HS-27A (cell line): ENCODE measurements at places on chromosomes 4 and X.

GRCh38 chr4:187064033-187064432, 340.4 kb upstream of the FAT1 start:
- no peak for DNase-seq

GRCh38 chr4:135824759-135825296, 1623.2 kb upstream of the PABPC4L start:
- DNase-seq, result no peak

DNA sequence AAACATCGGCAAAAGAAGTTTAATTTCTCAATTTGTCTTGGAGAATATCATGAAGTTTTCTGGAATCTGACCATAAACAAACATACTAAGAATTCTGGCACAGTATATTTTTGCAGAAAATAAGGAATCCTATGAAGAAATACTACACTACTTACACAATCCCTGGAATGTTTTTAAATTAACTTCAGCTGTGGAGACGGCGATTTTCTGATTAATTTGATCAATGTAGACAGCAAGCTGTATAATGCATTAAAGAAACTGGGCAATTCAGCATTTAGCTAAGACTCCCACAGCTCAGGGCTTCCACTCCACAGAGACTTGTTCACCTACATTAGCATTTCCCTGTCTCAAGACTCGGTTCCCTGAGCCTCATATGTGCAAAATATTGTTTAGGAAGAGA, 12.2 kb downstream of the EGFL6 start:
- no peak for DNase-seq

DNA sequence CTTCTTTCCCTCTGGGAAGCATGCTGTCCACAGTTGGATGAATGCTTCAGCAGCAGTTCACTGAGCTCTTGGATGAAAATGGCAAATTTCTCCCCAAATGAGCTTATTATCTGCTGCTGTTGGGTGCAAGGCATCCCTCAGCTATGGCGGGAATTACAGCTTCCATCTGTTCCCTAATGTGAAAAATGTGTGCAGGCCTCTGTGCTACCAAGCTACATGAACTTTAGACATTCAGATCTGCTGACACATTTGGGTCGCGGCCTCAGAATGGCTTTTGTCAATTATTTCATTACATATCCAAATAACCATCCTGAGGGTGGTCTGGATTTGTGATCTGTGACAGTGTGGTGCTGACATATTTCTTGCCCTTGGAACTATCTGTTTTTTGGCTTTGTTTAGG, 119.5 kb upstream of the SCML1 start:
- DNase-seq, result no peak

DNA sequence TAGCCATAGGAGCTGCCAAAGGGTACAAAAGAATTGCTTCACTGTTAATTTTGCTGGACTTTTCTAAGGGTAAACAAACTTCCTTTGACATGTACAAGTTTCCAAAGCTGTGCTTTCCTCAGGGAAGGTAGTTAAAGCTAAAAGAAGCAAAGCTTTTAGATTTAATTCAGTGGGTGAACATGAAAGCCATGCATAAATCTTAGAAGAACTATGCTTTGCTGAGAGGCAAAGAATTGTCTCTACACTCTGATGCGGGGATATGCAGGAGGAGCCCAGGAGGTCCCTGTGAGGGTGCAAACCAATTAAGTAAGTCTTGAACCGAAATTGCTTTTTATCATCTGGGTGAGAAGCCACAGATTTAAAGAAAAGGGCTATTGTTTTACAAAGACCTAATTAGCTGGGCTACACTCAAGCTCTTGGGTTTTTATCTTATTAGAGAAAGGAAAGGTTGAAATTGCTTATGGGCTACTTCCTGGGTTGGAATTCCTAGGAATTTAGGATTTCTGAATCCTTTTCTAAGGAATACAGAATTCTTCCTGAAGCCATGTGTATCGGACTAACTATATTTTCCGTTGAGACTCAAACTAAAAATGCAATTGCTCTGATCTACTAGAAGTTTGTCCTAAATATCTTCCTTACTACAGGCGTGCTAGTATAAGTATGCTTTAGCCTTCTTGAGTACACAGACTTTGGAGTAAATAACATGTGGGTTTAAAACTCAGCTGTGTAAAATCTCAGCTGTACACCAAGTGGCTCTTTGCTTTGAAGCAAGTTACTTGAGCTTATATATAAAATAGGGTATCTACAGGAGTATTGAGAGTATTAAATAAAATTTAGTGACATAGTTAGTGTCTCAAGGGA, 188.4 kb upstream of the ANK2 start:
- no peak for DNase-seq

DNA sequence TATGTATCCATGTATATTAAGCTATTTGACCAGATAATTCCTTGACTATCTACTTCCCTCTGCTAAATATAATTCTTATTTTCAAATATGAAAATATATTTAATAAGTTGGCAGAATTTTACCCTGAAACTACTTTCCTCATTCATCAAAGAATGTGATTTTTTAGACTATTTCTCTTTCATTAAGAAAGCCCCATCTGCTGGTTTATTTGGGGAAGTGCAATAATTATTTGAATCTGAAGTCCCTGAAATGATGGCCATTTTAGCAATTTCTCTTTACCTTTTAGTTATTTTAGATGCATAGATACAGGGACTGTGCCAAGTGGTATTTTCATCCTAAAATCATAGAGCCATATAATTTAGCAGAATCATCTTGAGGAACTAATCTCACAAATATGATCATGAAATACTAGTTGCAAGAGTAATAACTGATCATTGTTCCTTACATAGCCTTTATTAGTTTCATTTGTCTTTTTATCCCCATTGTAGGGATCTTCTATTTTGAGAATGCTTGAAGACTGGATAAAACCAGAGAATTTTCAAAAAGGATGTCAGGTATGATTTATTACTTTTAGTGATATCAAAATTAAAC, 39.0 kb downstream of the ENPEP start:
- no peak for DNase-seq

DNA sequence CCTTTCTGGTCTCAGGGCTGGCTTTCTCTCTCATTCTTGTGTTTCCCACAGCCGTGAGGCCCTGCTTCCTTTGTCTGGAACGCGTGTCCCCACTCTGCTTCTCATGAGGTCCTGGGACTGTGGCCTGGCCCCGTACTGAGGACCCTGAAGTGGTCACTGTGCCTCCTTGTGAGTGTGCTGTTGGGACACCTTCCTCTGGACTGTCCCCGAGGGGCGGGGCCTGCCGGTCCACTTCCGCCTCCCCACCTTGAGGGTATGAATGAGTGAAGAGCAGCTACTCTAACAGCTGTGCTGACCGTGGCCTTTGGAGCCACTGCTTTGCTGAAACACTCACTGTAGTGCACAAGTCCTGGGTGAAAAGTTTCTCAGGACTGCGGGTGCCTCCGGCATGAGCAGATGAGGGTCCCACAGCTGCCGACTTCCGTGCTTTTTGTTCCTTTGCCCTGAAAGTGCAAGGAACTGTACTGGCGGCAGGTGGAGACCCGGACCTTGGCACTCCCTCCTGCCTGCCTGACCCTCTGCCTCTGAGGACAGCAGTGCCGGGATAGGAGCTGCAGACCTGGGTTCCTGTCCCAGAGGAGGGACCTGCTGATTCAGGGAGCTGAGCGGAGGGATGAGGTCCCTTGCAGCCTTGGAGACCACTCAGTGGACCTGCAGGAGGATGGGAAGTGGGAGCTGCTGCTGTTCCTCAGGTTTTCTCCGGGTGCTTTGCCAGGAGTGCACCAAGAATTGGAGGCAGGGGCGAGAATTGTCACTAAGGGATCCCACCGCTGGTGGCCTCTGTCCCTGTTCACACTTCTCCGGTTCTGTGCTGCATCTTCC, 38.0 kb downstream of the HTT-AS start:
- DNase-seq, result no peak

DNA sequence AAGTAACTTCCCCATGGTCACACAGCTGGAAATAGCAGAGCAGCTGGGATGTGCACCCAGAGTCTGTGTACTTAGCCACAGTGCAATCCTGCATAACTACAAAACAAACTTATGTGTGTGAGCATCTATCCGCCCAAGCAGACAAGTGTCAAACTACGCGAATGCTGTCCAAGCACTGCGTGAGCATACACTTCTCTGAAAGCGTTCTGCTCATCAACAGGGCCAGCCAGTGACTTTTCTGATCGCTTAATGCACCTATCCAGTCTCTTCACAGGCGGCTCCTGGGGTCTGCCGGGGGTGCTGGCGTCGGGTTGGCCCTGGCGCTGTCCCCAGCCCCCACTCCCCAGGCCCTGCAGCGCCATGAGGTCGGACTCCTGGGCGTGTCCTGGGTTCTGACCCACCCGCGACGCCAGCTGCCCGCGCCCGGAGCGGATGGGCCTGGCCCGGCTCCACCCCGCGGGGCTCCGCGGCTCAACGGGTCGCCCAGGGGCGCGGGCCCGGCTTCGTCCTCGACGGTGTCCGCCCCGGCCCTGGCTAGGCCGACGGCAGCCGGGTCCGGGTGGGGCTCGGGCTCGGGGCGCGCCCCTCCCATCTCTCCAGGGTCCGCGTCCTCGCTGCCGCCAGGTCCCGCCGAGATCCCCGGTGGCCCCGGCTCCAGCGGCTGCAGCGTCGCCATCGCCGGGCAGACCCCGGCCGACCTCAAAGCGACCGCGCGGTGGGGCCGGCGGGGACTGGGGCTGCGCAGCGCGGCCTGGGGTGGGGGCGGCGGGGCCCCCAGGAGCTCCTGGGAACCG, 1.3 kb upstream of the ZNF141 start:
- no peak for DNase-seq

- no peak for DNase-seq
Measured at GRCh38 chr4:80101071-80101791, 28.2 kb upstream of the ANTXR2 start.

DNA sequence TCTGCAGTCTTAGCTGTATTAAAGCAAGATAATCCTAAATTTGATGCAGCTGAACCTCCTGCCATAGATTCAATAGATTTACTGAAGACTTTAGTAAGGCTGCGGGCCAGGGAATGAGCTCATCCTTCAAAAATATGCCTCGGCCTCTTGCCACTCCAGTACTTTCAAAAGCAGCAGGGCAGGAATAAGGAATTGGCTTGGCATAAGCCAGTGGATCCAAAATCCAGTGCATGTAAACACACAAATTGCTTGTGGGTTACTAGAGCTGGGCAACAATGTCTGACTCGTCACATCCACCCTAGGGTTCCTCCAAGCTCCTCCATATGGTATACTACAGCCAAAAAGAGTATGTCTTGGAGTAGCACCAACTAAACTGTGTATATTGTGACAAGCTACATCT, 165.0 kb downstream of the AMELX start:
- DNase-seq, result no peak

GRCh38 chr4:127525608-127526007, 107.1 kb upstream of the INTU start:
- DNase-seq, result no peak

DNA sequence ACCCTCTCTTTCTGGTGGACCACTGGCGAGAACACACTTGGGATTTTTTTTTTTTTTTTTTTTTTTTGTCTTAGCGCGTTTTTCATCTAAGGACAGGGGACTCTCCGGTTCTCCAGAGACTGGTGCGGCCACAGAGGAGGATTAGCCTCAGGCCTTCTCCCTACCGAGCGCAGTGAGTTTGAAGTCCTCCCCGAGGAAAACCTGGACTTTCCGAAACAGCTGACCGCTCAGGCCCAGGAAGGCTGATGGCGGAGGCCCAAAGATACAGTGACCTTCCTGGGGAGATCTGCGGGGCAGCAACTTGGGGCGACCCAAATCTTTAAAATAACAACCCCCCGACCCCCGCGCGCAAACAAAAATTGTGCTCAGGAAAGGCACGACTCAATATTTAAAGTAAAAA, 9.2 kb downstream of the NKX3-2 start:
- DNase-seq, result no peak

DNA sequence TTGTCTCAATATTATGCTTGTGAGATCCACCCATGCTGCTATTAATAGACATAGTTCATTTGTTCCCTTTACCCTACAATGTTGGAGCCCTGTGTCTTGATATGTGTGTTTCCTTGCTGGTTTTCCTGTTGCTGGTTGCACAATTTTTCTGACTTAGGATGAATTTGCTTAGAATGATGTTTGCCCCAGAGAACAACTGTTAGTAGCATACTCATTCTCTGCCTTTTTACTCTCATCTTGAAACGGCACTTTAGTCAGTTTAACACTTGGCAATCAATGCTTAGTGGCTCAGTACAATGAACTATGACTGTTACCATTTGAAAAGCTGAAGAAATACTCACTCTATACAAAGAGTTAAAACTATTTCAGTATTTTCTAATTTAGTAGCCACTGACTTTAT, 158.8 kb upstream of the NDST4 start:
- DNase-seq, result no peak

DNA sequence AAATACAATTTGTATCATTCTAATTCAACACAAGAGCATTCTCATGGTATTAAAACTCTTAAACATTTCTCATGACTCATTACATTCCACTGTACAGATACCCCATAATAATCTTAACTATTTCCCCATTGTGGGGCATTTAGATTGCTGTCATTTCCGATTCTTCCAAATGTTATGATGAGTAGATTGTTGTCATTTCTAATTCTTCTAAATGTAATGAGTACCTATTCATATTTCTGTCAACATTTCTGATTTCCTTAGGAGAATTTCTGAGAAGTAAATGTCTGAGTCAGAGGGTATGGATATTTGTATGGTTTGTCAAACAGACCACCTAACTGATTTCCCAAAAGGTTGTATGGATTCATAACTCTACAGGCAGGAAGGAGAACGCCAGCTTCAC, 8.3 kb downstream of the S100G start:
- no peak for DNase-seq

DNA sequence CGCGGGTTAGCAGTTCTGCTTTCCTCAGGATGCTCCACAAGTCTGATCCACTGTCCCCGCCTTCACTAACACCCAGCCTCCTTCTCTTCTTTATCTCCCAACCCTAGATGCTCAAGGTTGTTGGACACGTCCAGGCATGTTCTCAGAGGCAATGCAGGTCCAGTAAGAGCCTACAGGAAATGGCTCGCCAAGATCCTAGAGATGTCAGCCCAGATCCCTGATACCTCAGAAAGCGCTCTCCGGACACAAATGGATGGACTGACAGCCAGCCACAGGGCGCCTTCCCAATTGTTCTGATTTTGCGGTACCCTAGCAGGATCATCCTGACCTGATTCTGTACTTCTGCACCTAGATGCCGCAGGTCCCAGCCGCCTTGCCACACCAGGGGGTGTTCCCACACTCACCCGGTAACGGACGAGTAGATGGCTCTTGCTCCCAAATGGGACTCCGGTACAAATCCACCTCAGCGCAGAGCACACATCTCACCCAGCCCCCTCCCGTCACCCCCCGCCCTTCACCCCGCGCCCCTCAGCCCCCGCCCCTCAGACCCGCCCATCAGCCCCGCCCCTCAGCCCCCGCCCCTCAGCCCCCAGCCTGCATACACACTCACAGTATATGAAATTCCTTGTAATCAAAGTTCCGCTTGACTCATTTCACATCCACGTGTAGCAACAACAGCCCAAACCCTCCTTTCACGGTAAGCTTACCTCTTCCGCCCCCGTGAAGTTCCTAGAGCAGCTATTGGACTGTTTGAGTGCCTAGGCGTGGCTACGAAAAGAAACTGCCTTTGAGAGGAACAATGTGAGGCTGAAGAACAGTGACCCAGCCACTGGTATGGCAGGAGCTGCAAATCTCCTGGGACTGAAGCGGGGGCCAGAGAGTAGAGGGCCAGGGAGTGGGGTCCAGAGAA, at the start of gene EDA2R:
EDA2R (minus strand) TSS at position 488 of the 910 bp plus-strand sequence. CDS start 23,058 bp downstream, outside the sequence.
- no peak for DNase-seq

GRCh38 chr4:41081847-41082246, 132.5 kb downstream of the APBB2 start:
- no peak for DNase-seq
